Subcutaneous adipose tissue (tissue), 4 donors: ENCODE measurements at places on chromosomes 5 and 9. TPM values are rescaled to one million over a fixed set of nuclear protein-coding genes. Genes with fewer than 3 reads are reported as not detected.

The NUTM2F gene
- total RNA-seq = not detected

The OMD gene
- 21.2 TPM for total RNA-seq

The GKAP1 gene
- 9.3 TPM for total RNA-seq

The CCDC127 gene
- total RNA-seq = 4.9 TPM

The GFRA3 gene
- not detected for total RNA-seq
